ENCODE measurements at places on chromosomes 7 and 10. TPM values are rescaled to one million over a fixed set of nuclear protein-coding genes. Genes with fewer than 3 reads are reported as not detected.

DNA sequence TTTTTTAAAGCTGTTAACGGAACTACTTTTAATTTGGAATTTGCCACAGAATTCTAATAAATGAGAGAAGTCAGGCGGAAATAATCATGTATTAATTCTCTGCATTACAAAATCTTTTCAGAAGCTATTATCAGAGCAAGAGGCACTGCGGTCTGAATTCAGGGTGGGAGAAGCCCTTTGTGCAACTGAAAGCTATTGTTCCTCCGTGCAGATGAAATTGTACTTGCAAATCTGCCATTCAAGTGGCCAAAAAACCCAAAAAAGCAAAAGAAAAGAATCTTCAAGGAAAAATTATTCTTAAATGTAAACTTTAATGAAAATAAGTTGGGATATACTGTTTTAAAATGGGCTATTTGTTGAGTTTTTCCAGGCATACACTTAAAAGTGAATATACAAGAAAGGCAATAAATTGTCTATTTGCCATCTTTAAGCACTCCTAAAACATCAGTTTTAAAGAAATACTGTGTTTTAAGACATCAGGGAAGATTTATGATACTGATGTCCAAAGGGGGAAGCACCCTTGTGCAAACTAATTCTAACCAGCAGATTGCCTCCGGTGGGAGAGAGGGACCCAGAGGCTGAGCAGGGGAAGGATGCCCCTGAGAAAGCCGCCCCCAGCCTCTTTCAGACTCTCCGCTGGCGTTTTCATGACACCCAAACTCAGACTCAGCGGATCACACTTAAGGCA, 351.2 kb downstream of the DNAJB6 start:
- DNase-seq: no peak

- DNase-seq: no peak
Observed at GRCh38 chr7:104548861-104549260, 220.5 kb downstream of the LHFPL3 start.

GRCh38 chr7:2272031-2272430, 30.0 kb downstream of the NUDT1 start:
- no peak for DNase-seq

- no peak for DNase-seq
Observed at GRCh38 chr7:81770728-81771223, 929 bp upstream of the HGF start.

DNA sequence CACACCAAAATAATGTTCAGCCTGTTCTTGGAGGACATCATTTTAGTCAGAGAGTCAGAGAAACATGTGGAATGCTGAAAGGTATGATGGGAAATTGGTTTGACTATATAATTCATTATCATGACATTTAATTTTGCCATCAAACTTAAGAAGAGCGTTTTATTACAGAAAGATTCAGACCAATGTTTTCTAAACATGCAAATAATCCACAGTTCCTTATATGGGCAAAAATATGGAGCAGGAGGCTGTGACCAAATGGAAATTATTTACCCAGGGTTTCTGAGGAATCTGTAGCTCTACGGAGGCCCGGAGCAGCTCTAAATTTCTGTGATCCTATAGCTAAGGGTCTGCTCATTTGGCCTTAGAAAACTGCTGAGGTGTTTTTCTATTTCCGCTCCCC, 33.2 kb downstream of the LAMB4 start:
- no peak for DNase-seq

- no peak for DNase-seq
Observed at GRCh38 chr10:113746217-113746957, 5.1 kb upstream of the PLEKHS1 start.

DNA sequence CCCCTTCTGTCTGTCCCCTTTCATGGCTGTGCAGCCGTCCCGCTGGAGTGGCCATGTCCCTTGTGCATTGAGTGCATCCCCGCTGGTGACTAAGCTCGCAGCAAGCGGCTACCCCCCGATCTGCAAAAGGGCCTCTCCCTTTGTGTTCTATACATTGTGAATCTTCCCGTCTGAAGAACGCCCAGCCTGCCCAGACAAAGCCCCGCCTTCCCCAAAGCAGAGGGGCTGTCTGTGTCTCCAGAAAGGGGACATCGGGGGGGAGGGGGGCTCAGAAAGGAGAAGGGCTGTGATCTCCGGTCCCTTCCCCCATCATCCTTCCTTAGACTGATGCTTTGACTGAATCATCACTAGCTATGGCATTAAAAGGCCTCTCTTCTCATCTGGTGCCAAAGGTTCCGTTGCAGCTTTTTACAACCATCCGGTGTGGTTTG, 11.9 kb downstream of the NPTX2 start:
- DNase-seq: no peak

The PTPN12 gene
- 38.3 TPM for total RNA-seq

The CLCN1 gene
- total RNA-seq: 0.08 TPM
